T-helper 17 cell (primary cell): ENCODE measurements at places on chromosomes 7 and 10.

DNA sequence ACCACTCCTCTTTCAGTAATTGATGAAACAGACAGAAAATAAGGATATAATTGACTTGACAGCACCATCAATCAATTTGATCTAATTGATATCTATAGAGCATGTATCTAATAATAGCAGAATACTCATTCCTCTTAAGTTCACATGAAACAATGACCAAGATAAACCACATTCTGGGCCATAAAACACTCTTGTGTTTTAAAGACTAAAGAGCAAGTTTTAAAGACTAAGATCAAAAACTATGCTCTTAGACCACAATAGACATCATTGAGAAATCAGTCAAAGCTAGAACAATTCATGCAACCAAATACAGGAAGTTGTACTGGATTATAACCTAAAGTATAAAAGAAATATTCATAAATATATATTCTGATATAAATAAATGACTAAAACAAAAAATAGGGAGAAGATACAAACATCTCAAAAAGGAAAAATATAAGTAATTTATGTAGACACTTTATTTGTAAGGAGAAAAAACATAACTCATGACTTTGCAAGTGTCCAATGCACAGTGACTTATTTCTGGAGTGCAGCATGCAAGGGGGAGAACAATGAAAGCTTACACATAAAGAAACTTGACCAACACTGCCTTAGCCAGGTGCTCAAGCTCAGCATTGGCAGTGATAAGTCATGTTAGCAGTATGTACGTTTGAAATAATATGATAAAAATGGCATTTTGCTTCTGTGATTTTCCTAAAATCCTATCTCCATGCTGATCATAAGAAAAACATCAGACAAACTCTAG lies 312.7 kb upstream of the IGFBP3 start:
- no peaks in the 10 kb centered on the region for H3K4me1 ChIP-seq
- DNase-seq: no peak
- no peak overlapping the region for H3K27ac ChIP-seq

GRCh38 chr7:71886046-71886445 lies 526.1 kb downstream of the CALN1 start:
- no peaks in the 10 kb centered on the region for H3K27me3 ChIP-seq
- DNase-seq: no peak
- no peak overlapping the region for H3K4me3 ChIP-seq

GRCh38 chr7:56106108-56107073 lies at the start of gene CHCHD2:
Gene CHCHD2, minus strand, starts transcription at chr7:56106476. Its CDS starts 63 bp downstream, at chr7:56106413.
- H3K36me3 ChIP-seq: no peaks in the 10 kb centered on the region
- peaks cover 15% of the 10 kb centered on the region for H3K4me1 ChIP-seq
- H3K27me3 ChIP-seq: no peaks in the 10 kb centered on the region
- peak; percentile 83 for DNase-seq

- no peaks in the 10 kb centered on the region for H3K36me3 ChIP-seq
- no peak overlapping the region for H3K27ac ChIP-seq
- peaks cover 14% of the 10 kb centered on the region for H3K27me3 ChIP-seq
- H3K4me1 ChIP-seq: no peaks in the 10 kb centered on the region
- H3K4me3 ChIP-seq: no peak overlapping the region
These were observed 873.2 kb downstream of the GATA3 start for GRCh38 chr10:8927705-8928104.

- no peak overlapping the region for H3K27ac ChIP-seq
- H3K4me1 ChIP-seq: peaks cover 3% of the 10 kb centered on the region
- no peak for DNase-seq
These were observed 98.3 kb upstream of the AGK start for GRCh38 chr7:141452911-141453310.

DNA sequence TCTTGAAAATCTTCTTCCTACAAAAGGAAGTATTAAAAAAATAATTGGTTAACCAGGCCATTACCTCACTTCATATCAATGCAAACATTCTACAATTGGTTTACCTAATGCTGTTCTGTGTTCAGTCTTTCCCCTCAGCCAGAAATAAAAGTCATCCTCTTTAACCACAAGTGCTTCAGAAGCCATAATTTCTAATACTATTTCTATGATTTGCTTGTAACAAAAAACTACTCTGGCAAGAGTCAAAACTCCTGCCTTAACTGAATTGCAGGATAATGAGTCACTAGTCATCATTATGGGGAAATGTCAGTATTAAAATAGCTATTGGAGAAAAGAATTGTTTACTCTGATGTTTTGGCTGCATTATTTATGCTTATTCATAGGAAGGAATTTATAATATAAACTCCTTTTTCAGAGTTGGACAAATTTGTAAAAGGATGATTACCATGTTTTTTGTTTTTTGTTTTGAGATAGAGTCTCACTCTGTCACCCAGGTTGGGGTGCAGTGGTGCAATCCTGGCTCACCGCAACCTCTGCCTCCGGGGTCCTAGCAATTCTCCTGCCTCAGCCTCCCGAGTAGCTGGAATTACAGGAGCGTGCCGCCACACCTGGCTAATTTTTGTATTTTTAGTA lies 55.5 kb upstream of the ODAD2 start:
- no peak overlapping the region for H3K27ac ChIP-seq
- H3K4me3 ChIP-seq: no peak overlapping the region
- H3K27me3 ChIP-seq: no peaks in the 10 kb centered on the region
- DNase-seq: no peak
- H3K4me1 ChIP-seq: no peaks in the 10 kb centered on the region

GRCh38 chr10:91357497-91357896 lies 52.6 kb upstream of the HECTD2 start:
- no peak for DNase-seq
- H3K27ac ChIP-seq: no peak overlapping the region
- no peak overlapping the region for H3K4me3 ChIP-seq
- peaks cover 56% of the 10 kb centered on the region for H3K27me3 ChIP-seq
- H3K4me1 ChIP-seq: no peaks in the 10 kb centered on the region

- H3K36me3 ChIP-seq: no peaks in the 10 kb centered on the region
- no peak overlapping the region for H3K4me3 ChIP-seq
- DNase-seq: no peak
- peaks cover 43% of the 10 kb centered on the region for H3K4me1 ChIP-seq
- no peak overlapping the region for H3K27ac ChIP-seq
These were observed 5.8 kb upstream of the UPP1 start for GRCh38 chr7:48083114-48083830.

- DNase-seq: no peak
- H3K27ac ChIP-seq: no peak overlapping the region
- peaks cover 4% of the 10 kb centered on the region for H3K4me1 ChIP-seq
- no peaks in the 10 kb centered on the region for H3K27me3 ChIP-seq
These were observed 127.1 kb upstream of the AOAH start for GRCh38 chr7:36851382-36851781.

DNA sequence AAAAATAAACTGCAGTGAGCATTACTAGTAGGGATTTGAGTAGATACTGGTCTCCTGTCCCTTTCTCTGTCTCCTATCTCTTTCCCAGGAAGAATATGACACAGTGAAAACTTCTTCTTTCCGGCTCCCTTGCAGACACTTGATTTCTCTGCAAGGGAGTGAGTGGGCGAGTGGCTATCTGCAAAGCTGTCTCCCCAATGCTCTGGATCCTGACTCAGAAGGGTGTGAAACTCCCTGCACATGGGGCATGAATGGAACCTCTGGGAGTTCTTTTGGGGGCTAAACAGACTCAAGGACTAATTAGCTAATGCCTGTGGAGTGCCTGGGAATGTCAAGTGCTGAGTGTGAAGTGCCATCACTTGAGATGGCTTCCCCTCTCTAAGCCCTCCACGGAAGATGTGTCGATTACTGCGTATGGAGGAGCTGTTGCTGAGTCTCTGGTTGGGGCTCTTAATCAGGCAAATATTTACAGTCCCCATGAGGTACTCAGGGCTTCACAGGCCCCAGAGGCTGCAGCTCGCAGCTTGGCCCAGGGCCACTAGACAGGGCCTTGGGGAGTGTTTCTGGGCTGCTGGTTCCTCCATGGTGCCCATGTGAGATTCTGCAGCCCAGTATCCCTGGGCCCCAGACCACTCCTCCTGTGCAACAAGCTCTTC lies 139.8 kb downstream of the RPS24 start:
- H3K27me3 ChIP-seq: peaks cover 34% of the 10 kb centered on the region
- no peak for DNase-seq
- H3K27ac ChIP-seq: peak overlapping the region; percentile 59
- H3K4me1 ChIP-seq: no peaks in the 10 kb centered on the region
- H3K4me3 ChIP-seq: no peak overlapping the region
- H3K36me3 ChIP-seq: no peaks in the 10 kb centered on the region

DNA sequence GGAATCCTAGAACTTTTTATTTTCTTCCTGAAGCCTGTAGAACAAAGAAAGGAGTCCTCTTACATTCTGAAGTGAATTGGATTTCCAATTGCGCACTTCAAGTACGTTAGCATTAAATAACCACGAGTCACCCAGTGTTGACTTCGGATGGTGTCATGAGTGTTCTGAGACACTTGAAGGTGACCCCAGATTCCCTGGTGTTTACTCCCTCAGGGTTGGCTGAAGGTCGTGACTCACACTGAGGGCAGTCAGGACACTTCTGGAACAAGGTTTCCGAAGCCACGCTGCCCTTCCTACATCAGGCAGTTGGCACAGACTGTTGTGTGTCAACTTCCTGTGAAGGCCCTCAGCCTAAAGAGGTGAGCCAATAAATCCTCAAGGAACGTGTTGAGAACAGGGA lies 186.6 kb upstream of the CELF2 start:
- H3K36me3 ChIP-seq: no peaks in the 10 kb centered on the region
- no peak overlapping the region for H3K27ac ChIP-seq
- no peaks in the 10 kb centered on the region for H3K4me1 ChIP-seq

DNA sequence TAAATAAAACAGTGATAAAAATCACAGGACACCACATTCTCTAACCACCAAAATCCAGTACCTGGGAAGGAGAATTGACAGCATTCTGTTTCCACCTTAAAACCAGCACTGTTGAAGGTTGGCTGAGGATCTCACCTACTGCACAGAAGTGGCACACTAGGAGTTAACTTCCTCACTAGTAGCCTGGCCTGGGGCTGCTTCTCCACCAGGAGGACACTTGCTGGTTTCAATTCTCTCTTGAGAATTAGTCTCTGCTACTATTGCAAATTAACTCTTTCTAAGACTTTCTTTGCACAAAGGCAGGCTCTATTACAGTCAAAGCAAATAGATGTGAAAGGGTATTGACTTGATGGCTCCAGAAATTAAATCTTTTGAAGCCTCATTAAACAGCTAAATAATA lies 2.3 kb upstream of the CTTNBP2 start:
- peaks cover 28% of the 10 kb centered on the region for H3K27me3 ChIP-seq
- H3K4me3 ChIP-seq: no peak overlapping the region
- peaks cover 5% of the 10 kb centered on the region for H3K36me3 ChIP-seq
- H3K27ac ChIP-seq: no peak overlapping the region
- DNase-seq: no peak
- H3K4me1 ChIP-seq: peaks cover 8% of the 10 kb centered on the region

DNA sequence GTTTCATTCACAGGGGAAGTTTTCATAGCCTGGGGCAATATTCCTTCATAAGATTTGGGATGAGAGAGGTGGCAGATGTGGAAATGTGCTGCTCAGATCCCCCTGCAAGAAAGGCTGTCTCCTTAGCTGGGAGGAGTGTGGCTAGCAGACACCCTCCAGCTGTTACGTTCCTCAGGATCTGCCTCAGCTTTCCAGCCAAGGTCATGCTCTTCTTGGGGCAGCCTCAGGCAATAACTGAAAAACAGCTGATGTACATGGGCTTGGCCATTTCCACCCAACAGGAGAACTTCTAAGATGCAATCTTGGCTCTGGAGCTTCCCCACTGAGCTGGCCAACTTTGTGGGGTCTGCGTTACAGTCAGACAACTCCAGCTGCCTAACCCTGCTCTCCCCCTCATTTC lies 51.3 kb upstream of the SEPTIN7 start:
- no peak overlapping the region for H3K27ac ChIP-seq
- no peak overlapping the region for H3K4me3 ChIP-seq
- no peaks in the 10 kb centered on the region for H3K27me3 ChIP-seq
- H3K4me1 ChIP-seq: no peaks in the 10 kb centered on the region
- H3K36me3 ChIP-seq: peaks cover 4% of the 10 kb centered on the region
- DNase-seq: no peak

DNA sequence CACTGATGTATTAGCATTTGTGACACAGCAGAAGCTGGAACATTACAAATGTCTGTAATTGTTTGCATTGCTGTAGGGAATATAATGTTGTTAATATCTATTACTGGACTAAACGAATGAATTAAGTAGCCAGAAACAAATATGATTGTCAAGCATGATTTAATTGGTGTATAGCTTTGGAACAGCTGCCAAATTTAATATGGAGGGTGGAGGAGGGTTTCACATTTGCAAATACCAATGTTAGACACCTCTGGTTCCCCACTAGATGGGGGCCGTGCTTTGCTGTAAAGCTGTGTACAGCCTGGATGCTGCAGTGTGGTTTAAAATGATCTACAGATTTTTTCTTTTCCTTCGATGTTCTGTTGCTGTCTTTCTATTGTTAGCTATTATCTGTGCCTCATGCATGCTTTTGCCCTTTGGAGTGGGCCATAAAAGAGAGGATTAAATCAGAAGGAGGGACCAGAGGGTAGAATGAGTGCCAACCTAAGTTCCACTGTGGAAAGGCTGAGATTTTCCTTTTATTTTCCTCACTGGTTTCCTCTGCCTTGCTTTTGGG lies 23.1 kb downstream of the DNAJB9 start:
- DNase-seq: no peak
- peaks cover 6% of the 10 kb centered on the region for H3K4me1 ChIP-seq
- H3K36me3 ChIP-seq: no peaks in the 10 kb centered on the region
- no peak overlapping the region for H3K4me3 ChIP-seq

- no peak for DNase-seq
- no peak overlapping the region for H3K27ac ChIP-seq
- peak overlapping the region; percentile 5 for H3K4me3 ChIP-seq
- H3K27me3 ChIP-seq: peaks cover 87% of the 10 kb centered on the region
These were observed 2.4 kb upstream of the SERPINE1 start for GRCh38 chr7:101124376-101125056.

GRCh38 chr7:3092468-3092867 lies 48.8 kb upstream of the CARD11 start:
- H3K27me3 ChIP-seq: no peaks in the 10 kb centered on the region
- H3K27ac ChIP-seq: peak overlapping the region; percentile 100
- DNase-seq: peak; percentile 59
- no peaks in the 10 kb centered on the region for H3K36me3 ChIP-seq
- H3K4me1 ChIP-seq: peaks cover 41% of the 10 kb centered on the region

DNA sequence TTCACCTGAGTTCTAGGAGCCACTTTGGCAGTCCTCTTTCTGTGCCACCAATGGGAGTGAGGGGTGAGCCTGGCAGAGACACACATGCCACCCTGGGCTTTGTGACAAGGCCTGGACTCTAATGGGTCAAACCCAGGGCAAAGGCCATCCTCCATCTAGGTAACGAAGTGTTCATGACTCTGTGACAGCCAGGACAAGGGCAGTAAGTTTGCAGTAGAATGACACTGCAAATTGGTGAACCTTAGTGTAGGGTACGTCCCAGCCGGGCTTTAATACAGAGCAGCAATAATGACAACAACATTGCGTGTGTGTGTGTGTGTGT lies 43.3 kb downstream of the PAPSS2 start:
- H3K27me3 ChIP-seq: peaks cover 37% of the 10 kb centered on the region
- no peak overlapping the region for H3K27ac ChIP-seq
- H3K36me3 ChIP-seq: peaks cover under 1% of the 10 kb centered on the region
- no peaks in the 10 kb centered on the region for H3K4me1 ChIP-seq
- no peak for DNase-seq

GRCh38 chr7:20217193-20217948 lies at the start of gene MACC1:
Gene MACC1, minus strand, starts transcription at chr7:20217384. Its CDS starts 55,522 bp downstream, at chr7:20161862.
- no peaks in the 10 kb centered on the region for H3K4me1 ChIP-seq
- H3K4me3 ChIP-seq: peak within 1 kb of the TSS; percentile 50
- H3K27me3 ChIP-seq: no peaks in the 10 kb centered on the region
- H3K36me3 ChIP-seq: no peaks in the 10 kb centered on the region
- no peak for DNase-seq

GRCh38 chr10:81873932-81874816 lies 820 bp upstream of the NRG3 start:
- H3K4me1 ChIP-seq: peaks cover 3% of the 10 kb centered on the region
- H3K4me3 ChIP-seq: no peak overlapping the region
- no peaks in the 10 kb centered on the region for H3K36me3 ChIP-seq
- no peak overlapping the region for H3K27ac ChIP-seq
- H3K27me3 ChIP-seq: peaks cover 57% of the 10 kb centered on the region
- no peak for DNase-seq
